ENCODE measurements at places on chromosomes 2 and 18.

DNA sequence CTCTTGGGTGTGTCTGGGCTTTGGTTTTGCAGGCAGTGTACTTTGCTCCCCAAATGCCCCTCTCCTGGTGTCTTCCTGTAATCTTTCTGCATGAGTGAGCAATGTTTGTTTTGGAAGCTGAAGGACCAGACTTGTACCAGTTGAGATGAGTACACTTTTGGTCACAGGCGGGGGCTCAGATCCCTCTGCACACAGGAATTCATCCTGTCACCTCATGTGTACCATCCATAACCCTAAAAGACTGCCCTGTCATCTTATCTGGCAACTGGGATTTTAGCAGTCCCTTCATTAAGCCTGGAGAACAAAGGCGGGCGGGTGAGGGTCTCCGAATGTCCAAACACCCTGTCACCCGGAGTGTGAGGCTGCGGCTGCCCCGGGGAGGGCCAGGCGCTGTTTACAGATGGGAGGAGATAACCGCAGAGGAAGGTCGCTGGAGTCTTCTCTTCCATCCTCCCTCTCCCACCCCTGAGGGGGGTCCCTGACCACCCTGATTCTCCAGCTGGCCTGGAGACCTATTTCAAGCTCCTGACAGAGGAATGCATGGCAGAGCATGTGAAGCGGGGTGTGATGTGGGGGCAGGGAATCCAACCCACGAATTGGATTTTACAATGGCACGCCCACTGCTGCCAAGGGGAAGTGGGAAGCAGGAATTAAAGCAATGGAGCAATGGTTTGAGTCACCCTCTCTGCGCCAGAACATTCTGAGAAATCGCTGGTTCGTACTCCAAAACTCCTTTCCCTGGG, 158.2 kb upstream of the MYCN start:
- DNase-seq, result no peak

DNA sequence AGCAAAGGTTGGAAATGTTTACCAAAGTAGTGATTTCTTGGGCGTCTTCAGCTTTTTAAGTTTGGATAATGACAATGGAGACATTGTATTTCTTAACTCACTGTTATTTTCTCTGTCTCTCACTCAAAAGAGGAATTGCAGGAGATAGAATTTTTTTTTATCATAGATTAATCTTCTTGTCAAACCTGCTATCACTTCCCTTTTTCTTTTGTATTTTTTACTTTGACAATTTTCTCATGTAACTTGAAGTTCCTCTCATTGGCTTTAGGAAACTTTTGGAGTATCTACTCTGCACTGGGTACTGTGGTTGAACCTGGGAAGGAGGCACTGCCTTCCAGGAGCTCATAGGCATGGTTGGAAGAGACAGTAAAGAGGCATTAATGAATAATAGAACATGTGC, 489.1 kb downstream of the CNTNAP5 start:
- no peak for DNase-seq

- DNase-seq, result no peak
Measured at GRCh38 chr2:68660658-68661057, 17.3 kb downstream of the PROKR1 start.

DNA sequence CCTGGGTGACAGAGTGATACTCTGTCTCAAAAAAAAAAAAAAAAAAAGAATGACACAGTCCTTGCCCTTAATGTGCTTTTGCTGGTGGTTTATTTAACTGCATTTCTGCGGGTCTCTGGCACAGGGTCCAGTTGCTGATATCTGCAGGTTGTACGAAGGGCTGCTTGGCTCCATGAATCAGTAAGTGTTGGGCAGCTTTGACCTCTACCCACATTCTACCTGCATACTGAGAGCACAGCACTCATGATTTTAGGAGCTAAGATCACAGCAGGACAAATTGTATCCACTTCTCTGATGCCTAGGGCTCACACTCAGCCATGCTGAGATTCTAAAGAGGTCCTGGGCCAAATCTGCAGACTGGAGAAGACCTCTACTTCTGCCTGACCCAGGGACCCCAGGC, 119.4 kb upstream of the MYCN start:
- no peak for DNase-seq

DNA sequence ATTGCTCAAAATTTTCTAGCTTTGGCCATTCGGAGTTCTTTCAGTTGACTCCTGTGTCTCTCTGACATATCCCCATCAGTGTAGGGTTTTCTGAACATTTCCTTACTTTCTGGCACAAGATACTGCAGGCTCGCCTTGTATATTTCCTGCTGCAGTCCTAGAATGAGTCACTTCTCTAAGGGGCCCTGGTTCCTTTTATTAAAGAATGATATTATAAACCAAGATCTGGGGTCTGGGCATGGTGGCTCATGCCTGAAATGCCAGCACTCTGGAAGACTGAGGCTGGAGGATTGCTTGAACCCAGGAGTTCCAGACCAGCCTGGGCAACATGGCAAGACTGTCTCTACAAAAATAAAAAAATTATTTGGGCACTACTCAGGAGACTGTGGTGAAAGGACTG, 3.0 kb upstream of the RPL37A start:
- no peak for DNase-seq

DNA sequence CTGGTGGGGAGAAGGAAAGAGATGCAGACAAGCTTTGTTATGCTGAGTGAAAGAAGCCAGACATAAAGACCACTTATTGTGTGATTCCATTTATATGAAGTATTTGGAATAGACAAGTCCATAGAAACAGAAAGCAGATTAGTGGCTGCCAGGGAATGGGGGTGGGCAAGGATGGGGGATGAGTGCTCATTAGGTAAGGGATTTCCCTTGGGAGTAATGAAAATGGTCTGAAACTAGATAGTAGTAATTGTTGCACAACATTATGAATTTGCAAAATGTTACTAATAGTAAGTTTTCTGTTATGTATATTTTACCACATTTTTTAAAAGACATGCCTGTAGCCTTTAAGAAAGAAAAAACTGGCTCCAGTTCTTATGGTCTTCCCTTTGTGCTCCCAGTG, 154.9 kb downstream of the LNPK start:
- DNase-seq, result no peak

Data from COLO829 (cell line).